ENCODE measurements at places on chromosomes 3 and 15.

DNA sequence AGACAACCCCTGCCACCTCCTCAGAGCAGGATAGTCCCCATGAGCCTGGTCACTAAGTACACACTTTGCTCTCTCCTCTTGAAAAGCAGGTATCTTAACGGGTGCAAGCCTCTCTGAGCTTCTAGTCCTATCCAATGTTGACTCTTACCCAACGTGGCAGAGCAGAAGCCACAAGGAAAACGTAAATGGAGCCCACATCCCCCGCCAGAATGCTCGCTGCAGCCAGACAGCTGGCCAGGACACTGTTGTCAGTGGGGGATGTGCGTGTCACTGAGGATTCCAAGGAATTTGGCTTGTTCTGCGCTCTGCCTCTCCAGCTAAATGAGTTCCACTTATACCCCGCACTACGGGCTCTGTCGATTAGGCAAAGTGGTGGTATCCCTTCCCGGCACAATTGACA, 67.8 kb upstream of the IGF1R start:
- DNase-seq, result no peak

DNA sequence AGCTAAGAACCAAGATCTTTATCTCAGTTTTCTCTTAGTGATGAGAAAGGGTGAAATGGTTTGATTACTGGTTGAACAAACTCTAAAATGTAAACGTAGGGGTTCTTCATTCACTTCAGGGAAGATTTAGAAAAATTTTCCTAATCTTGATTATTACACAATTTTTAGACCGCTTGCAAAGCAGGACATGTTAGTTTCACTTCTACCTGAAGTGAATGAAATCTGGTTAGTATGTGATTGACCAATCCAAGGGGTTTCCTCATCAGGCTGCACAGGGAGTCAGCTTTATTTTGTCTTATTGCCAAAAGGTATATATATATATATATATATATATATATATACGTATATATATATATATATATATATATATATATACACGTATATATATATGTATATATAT, 740.4 kb downstream of the TUSC7 start:
- DNase-seq, result no peak

- DNase-seq, result no peak
These were observed 281.6 kb upstream of the STT3B start for GRCh38 chr3:31251083-31251482.

DNA sequence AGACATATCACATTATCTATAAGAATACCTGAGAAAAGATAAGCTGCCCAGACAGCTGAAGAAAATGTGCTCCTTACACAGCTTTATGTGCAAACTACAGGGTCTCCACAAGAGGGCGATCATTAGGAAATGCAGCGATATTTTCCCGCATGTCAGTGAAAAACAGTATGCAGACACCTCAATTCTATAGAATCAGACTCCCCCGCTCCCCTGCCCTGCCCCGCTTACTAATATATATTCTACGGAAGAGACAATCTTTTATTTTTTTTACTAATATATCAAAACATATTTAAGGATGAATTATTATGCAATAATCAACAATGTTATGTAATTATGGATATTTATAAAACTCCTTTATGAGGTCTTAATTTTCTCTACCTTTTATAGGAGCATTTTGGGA, 681.3 kb downstream of the ROBO1 start:
- DNase-seq, result peak; percentile 59

GRCh38 chr3:141332416-141332815, 35.9 kb upstream of the ZBTB38 start:
- no peak for DNase-seq

DNA sequence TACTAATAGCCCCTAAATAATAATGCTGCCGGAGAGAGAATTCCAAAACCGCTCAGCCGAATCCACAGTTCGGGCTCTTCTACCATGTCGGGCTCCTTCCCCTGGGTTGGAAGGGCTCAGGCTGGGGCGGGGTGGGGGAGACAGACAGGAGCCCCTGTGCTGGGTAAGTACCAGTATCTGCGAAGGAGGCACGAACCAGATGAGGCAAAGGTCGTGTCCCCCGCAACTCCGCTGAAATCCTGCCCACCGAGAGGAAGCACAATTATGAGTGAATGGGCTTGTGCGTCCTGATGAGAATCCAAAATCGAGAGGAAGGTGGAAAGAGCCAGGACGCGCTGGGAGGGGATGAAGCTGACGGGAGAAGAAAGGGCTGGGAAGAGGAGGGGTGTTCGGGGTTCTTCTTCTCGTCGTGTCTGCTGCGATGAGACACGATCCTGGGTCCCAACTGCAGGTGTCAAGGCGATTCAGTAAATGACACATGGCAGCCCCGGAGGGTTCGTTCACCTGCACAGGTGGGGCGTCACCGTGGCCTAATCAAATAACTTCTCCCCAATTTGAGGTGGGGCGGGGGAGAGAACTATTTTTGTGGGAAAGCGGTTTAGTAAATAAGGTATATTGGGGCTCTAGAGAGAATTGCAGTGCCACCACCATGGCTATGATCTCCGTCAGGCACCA, 707 bp upstream of the FAM81A start:
- DNase-seq, result no peak

DNA sequence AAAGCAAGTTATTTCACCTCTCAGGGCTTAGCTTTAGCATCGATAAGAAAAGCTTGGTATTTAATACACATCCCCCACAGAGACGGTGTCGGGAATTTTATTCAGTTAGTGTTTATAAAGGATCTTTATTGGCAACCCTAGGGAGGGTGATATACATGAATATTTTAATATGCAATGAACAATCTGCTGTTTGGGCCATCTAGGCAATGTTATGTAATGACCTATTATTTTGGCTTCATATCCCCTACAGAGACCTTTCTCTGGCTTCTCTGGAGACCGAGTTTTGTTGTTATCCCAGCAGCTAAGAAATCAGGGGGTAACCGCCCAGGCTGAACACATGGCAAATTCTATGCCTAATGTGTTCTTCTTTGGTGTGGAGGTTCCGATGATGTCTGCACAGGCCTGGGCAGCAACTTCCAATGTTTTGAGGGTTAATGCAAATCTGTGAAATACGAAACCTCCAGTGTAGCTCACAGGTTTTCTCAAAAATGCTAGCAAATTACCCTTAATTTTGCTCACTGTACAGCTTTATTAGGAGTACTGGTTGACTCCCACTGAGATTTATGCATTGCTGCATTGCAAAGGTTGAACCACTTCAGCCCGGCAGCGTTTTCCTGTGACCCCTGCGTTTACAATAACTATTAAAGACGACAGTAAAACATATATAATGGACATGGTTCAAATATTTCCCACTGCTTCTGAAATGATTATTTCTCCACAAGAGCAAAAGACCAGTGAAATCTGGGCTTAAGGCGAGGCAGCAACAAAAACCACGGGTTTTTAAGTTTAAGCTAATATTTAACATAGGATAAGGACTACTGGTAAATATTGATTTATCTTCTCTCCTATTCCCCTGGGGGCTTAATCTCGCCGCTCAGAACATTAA, 298.3 kb upstream of the NR2E3 start:
- DNase-seq, result no peak

- peak; percentile 64 for DNase-seq
These were observed 519.7 kb downstream of the FOXP1 start for GRCh38 chr3:71063773-71064290.

- DNase-seq, result no peak
These were observed 150.8 kb upstream of the BHLHE40 start for GRCh38 chr3:4828279-4829030.

DNA sequence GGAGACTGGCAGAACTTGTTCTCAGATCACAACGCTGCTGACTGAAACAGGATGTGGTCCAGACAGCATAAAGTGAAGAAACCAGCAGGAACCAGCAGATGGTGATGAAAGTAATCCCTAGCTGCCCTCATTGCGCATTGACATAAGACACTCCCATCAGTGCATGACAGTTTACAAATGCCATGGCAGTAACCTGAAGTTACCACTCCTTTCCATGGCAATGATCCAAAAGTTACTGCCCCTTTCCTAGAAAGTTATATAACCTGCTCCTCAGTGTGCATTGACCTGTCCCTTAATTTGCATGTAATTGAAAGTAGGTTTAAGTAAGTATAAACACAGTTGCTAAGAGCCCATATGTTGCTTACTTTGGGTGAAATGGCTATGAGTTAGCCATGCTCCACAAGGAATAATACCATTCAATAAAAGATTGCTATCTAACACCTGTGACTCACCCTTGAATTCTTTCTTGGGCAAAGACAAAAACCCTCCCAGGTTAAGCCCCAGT, 149.1 kb upstream of the CD96 start:
- DNase-seq, result peak; percentile 88

DNA sequence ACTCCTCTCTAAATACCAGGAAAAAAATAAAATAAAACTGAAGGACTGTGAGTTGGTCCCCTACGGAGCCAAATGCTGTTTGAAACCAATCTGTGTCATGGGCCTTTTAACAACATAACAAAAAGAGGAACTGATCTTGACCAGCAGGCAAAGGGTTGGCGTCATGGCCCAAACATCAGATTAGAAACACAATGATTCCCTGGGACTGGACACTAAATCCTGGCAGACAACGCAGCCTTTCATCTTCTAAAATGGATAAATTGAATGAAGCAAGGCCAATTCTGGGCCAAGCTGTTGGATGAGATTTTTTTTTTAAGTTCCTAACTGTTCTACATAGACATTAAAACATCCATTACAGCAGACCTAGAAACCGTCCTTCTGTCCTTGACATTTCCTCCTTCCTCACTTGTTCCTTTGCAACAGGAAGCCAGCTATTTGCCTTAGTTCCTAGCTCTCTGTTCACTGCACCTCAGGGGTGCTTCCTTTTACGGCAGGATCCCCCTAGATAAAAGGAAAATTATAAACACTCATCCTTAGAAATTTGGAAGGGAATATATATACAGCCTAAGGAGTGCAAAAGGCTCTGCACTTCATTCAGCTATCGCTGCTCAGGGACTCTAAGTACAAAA, 21.6 kb upstream of the TAFA4 start:
- no peak for DNase-seq

DNA sequence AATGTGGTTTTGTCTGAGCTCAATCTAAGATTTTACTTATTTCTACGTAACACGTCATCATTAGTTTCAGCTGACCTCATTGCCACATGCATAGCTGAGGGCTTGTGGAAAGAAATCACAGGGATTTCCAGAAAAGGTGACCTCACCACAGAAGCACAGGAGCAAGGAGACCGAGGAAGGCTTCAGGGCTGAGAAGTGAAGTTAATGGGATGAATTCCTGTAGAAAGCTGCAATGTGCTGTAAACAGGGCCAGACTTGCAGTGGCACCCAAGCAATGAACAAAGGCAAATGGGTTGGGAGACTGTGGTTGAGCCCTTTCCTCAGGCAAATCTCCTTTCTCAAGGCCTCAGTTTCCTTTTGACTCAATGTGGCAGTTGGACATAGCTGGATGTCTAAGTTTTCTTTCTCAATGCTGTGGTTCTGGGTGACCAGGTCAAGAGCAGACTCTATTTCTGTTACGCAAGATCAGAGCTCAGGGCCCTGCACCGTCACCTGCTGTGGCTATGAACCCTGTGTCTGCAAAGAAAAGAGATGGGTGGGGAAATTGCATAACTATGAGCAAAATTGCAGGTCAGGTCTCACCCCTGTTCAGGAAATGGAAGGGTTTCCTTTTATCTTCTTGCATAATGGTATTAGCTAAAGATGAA, 252.2 kb upstream of the TBL1XR1 start:
- DNase-seq, result peak; percentile 100

GRCh38 chr3:64148955-64149653, 76.2 kb downstream of the PRICKLE2 start:
- no peak for DNase-seq

DNA sequence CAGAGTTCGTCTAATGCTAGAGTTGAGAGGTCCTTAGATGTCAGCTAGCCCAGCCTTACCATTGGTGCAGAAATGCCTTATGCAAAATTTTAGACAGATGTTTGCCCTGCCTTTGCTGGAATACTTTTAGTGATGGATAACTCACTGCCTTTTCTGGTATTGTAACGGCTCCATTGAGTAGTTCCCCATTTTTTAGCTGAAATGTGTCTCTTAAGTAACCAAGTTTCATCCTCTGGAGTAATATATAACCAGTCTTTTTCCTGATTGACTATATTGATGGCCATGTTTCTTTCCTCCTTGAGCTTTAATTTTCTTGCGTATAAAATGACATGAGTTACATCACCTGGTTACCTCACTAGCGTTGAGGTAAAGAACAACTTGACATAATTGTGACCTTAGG, 45.0 kb downstream of the SNRK start:
- no peak for DNase-seq

DNA sequence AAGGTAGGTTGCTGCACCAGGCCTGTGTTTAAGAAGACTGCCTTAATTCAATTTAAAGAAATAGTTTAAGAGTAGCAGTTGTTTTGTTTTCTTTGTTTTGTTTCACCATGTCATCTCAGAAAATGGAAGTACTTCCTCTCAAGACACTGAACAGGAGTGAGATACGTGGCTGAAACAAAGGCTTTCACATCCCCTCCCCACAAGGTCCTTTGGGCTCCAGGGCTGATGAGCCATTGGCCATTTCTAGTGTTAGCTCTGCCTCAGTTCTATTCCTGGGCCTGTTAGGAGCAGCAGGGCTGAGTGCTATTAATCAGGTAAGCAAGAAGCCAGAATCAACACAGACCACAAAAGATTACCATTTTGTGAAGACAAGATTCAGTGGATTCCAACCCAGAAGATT, 132.8 kb downstream of the KCNAB1 start:
- no peak for DNase-seq

- DNase-seq, result peak; percentile 66
These were observed 21.2 kb upstream of the LMOD3 start for GRCh38 chr3:69143612-69144011.

- peak; percentile 20 for DNase-seq
These were observed 2.2 kb downstream of the FOXB1 start for GRCh38 chr15:60006203-60006862.

DNA sequence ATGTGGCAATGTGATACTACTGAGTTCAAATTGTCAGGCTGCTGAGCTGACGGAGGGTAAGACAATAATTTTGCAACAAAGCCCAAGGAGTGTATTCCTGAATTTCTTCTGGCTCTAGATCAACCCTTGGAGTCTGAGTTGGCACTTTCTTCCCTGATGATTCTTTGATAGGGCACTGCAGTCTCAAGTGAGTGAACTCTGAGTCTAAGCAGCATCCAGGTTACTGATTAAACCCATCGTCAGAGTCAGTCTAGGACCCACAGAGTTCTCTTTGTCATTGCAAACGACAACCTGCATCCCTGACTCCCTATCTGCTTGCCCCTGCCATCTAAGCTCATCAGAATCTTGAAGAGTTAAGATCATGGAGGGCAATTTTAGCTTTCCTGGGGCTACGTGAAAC, 58.6 kb downstream of the MME start:
- DNase-seq, result no peak

- DNase-seq, result no peak
These were observed 2.0 kb downstream of the FOXP1 start for GRCh38 chr3:71581457-71582035.
